Left kidney (tissue), 8 donors: ENCODE measurements at places on chromosomes 1 and 21. TPM values are rescaled to one million over a fixed set of nuclear protein-coding genes. Genes with fewer than 3 reads are reported as not detected.

Gene KRTAP11-1
- polyA plus RNA-seq, result not detected

Gene HORMAD1
- polyA plus RNA-seq, result not detected

Gene C1QC
- polyA plus RNA-seq, result 8.8 TPM

Gene PEAR1
- 21.1 TPM for polyA plus RNA-seq

Gene YIPF1
- 37.7 TPM for polyA plus RNA-seq

Gene OPTC
- not detected for polyA plus RNA-seq

Gene CRP
- polyA plus RNA-seq, result not detected

Gene ADAMTS4
- polyA plus RNA-seq, result 1.4 TPM

Gene BLZF1
- polyA plus RNA-seq, result 32.2 TPM

Gene AK5
- 4.6 TPM for polyA plus RNA-seq

Gene CFHR3
- polyA plus RNA-seq, result 0.50 TPM

Gene CACNA1S
- polyA plus RNA-seq, result 0.53 TPM

Gene MTF2
- 74.8 TPM for polyA plus RNA-seq

Gene TMOD4
- polyA plus RNA-seq, result 1.7 TPM

Gene APOBEC4
- 0.10 TPM for polyA plus RNA-seq

Gene OLFM3
- 24.7 TPM for polyA plus RNA-seq

Gene KRTAP21-2
- not detected for polyA plus RNA-seq

Gene NEK7
- polyA plus RNA-seq, result 49.7 TPM

Gene CYP4B1
- polyA plus RNA-seq, result 2.2 TPM

Gene CCDC30
- polyA plus RNA-seq, result 26.7 TPM

Gene KRTAP13-2
- polyA plus RNA-seq, result not detected
